ENCODE measurements at places on chromosomes 3 and 15.

DNA sequence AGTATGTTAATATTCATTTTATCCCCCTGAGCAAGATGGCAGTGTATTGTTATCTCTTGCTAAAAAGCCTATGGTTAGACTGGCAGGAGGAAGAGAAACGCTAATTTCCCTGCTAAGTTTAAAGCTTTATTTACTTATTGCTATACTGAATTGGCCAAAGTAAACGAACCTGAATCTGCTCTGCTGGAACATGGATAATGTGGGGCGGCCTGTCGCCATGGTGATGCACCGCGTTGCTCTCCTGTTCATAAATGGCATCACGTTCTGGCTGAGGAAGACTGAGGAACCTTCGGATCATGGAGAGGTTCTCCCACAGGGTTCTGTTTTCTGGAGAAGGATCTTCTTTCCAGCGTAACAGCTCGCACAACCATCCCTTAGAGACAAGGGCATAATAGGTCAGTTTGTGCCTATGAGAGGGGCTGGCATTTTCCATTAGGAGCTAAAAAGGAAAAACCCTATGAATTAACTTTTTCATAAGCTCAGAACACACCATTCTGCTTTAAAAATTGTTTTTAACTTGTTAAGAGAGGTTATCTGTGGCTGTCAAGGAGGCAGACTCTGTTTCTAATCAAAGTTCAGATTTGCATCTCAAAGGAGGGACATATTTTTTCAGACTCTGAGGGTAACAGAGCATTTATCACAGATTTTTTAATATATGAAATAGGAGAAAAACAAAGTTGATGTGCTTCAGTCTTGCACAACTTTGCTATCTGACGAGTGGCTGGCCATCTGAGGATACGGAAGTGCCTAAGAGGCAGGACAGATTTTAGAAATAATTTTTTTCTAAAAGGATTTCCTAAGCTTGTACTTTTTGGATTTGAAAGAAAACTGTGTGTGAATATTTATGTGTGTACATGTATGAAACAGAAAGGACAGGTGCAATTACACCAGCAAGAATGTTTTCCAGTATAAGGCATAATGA, 73.1 kb downstream of the SATB1 start:
- DNase-seq, result no peak

DNA sequence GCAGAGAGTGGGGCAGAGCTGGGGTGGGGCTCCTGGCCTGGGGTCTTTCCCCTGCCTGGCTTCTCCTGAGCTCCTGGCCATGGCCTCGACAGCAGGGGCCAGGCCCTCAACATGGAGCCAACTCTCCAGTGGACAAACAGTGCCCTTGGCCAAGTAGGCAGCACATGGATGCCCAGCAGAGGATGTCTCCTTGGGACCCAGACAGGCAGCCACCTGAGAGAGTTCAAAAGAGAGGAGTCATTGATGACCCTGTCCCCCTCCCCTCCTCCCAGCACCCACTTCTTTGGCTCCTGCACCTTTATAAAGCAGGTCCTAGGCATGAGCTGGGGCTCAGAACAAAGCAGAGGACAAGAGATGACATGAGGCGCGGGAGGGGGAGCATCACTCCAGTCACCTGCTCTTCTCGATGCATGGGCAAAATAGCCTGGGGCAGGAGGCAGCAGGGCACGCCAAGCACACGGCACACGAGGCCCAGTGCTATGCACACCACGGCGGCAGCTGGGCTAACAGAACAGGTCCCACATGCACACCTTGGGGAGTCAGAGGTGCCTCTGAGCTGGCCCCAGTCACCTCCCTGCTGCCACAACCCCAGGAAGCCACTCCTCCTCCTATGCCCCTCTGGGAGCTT, 27.4 kb downstream of the SHISA5 start:
- DNase-seq, result no peak

- DNase-seq, result peak; percentile 84
These were observed 72.0 kb upstream of the KLF13 start for GRCh38 chr15:31254431-31255175.

DNA sequence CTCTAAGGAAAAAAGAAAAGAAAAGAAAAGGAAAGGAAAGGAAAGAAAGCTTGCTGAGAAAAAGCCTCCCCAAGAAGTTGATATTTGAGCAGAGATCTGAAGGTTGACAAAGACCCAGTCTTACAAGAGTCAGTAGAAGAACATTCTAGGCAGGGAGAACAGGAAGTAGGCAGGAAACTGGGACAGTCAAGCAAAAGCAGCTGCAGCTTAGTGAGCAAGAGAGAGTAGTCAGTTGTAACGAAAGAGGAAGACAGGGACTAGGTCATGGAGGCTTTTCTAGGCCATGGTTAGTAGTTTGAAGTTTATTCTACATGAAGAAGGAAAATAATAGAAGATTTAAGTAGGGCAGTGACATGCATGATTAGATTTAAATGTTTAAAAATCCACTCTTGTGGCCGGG, 31.8 kb upstream of the KLHL6 start:
- no peak for DNase-seq

DNA sequence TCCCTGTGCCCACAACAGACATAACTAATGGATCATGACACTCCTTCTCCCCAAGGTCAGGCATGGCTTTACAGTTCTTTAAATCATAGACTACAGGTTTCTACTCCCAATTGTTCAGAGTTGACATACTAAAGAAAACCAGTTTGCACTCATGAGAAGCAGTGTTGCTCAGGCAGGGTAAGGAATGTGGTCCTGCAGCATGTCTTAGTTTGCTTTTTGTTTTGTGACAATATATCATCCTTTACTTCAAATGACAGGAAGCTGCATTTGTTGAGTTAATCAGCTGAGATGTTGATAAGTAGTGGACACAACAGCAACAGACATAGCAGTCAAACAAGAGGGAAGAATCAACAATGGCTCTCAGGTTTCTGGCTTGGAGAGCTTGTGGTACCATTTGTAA, 267.5 kb downstream of the SLCO3A1 start:
- no peak for DNase-seq

GRCh38 chr3:100400419-100400779, 490 bp downstream of the TOMM70 start:
- DNase-seq, result no peak

DNA sequence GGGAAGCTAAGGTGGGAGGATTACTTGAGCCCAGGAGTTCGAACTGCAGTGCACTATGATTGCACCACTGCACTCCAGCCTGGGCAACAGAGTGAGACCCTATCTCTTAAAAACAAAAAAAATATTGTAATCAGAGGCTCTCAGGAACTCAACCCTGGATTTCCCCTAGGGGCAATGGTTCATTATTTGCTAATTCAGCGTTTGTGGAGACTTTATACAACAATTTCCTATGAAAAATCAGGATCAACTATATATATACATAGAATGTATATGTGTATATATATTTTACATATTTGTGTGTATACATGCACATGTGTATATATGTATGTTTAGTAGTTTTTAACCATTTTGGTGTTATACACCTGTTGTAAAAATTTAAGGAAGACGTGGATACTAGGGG, 463.1 kb downstream of the FHIT start:
- no peak for DNase-seq

Data from stromal cell of bone marrow (primary cell).